ENCODE measurements at places on chromosomes 2 and 18.

- no peak for DNase-seq
Measured at GRCh38 chr2:232492963-232493700, 5.5 kb upstream of the ECEL1 start.

GRCh38 chr2:213787869-213788268 lies 503.6 kb downstream of the SPAG16 start:
- DNase-seq: no peak

GRCh38 chr2:203621981-203622515 lies 84.4 kb upstream of the CD28 start:
- DNase-seq: no peak

DNA sequence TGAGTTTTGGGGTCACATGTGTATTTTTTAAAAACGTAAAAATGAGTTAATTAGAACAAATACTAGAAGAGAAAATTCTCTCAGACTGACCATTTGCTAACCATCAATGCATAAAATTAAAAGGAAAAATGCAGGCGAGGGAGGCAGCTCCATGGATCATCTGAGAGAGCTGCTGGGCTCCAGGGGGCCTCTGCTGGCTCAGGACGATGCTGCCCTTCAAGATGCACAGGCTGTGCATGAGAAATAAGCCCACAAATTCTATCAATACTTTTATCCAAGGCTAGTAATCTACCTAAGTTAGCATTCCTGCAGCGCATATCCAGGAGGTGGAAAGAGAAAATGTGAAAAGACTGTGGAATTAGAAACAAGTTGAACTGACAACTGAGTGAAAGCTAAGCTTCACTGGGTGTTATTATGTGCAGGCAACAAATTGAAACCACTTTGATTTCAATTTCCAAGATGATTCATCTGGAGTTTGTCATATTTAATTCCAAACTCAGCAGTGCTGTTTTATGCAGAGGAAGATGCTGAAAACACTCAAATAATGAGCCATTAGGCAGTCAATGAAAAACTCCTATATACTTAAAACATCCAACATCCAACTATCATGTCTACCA lies 261.1 kb downstream of the NBAS start:
- no peak for DNase-seq

DNA sequence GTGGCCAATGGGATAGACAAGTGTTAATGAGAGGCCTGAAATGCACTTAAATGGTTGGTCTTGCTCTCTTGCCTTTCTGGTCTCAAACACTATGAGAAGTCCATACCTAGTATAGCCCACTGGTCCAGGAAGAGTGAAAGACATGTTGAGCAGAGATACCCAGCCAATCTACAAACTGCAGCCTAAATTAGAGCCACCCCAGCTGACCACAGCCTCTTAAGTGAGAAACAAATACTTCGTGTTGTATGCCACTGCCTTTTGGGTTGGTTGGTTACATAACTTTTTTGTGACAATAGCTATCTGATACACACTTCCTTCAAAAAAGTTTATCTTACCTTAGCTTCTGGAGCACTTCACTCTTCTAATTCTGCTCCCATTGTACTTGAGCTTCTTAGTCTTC lies 8.8 kb upstream of the EXOC6B start:
- DNase-seq: no peak

GRCh38 chr18:32358075-32358474 lies 112.6 kb downstream of the GAREM1 start:
- no peak for DNase-seq

GRCh38 chr2:18133310-18133709 lies 254.8 kb downstream of the KCNS3 start:
- no peak for DNase-seq

DNA sequence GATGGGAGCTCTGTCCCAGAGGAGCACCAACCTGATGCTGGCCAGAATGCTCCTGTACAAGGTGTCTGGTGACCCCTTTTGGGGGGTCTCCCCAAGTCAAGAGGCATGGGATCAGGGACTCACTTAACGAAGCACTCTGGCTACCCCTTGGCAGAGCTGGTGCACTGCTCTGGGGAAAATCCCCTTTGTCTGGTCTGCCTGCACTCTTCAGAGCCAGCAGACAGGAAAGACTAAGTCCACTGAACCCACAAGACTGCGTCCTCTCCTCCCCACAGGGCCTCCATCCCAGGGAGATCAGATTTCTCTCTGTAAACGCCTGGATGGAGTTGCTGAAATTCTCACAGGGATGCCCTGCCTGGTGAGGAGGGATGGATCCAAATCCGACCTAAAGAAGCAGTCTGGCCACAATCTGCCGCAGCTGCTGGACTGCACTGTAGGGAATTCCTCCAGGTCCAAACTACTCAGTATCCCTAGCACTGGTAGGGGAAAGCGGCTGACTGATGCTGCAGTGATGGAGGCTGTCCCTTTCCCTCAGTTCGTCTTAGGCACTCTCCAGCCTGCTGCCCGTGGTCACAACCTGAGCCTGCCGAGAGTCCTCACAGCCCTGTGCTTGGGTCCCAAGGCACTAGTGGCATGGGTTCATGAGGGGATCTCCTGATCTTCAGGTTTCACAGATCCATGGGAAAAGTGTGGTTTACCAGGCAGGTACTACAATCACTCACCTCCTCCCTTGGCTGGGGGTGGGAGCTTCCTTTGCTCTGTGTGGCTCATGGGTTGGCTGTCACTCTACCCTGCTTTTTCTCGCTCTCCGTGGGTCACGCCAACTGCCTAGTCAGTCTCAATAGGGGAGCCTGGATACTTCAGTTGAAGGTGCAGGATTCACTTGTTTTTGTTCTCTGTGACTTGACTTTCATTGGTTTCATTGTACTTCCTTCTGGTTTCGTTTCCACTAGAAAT lies 98.6 kb downstream of the SLC4A10 start:
- no peak for DNase-seq

DNA sequence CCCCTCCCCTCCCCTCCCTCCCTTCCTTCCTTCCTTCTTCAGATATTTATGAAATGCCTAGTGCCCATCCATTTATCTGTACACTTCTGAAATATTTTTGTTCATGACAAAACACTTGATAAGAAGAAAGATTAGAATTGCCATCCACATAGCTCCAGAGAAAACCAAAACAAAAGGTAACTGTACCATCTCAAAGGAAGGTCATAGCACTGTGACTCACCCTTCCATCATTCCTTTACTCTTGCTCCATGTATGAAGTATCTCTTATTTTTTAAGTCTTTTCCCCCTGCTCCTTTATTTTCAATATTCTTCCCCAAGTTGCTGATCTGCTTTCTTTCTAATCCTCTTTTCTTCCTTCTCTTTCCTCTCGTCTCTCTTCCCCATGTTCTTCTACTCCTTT lies 9.9 kb downstream of the CNTNAP5 start:
- DNase-seq: no peak

DNA sequence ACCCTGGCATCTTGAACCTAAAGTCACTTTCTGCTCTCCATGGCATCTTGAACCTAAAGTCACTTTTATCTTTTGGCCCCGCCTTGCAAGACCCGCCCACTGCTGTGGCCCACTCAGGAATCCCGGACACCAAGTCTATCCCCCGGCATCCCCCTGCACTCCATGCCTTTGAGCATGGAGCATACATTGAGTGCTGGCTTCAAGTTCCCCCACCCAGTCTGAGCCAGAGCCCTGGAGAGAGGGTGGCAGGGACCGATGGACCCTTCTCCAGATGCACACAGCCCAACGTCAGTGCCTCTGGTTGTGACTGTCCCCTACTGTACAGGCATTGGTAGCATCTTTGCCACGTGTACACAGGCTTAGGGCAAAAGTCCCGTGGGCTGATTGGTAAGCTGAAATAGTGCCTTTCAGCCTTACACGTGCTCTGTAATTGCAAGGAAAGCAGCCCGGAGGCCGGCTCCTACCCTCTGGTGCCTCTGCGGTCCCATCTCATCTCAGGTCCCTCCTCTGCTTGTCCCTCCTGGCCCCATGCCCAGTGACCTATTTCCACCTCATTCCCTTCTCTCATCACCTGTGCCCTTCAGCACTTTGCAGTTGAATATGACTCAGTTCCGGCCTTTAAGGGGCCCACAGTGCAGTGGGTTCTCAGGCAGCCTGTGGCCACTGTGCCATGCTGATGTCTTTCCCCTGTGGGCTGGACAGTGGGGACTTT lies 154.0 kb downstream of the INHBB start:
- DNase-seq: no peak

GRCh38 chr18:51260118-51260517 lies 62.6 kb upstream of the MEX3C start:
- DNase-seq: no peak

DNA sequence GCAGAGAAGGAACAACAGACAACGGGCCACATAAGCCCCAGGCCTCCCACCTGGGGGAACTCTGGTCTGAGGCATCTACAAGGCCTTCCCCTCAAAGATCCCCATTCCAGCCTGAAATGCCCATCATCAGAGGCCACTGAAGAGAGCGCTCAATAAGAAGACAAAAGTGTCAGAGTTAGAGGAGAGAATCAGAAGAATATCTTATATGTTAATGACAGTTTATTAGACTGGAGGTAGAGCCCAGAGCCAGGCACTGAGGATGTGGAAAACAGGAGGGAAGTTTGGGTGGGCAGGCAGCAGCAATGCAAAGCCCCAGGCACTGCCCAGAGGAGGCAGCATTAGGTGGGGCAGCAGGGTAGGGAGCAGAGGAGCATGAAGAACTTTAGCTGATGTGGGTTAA lies 2.9 kb upstream of the CTIF start:
- DNase-seq: no peak

- DNase-seq: no peak
Measured at GRCh38 chr2:11279398-11279797, 65.0 kb downstream of the ROCK2 start.

- no peak for DNase-seq
Measured at GRCh38 chr2:726169-726568, 49.0 kb upstream of the TMEM18 start.

DNA sequence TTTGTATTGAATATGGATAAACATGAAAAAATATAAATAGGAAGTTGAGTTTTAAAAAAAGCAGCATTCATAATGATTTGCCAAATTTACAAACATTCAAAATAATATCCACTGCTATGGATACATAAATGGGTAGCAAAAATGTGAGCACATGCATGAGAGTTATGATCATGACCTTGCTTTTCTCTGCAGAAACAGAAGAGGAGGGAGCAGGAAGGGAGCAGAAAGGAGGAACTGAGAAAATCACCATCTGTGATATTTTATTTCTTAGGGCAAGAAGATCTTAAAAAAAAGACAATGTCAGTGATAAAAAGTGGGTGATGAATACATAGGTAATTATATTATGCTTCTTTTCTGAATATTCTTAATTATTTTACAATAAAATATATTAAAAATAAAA lies 17.7 kb upstream of the CCDC93 start:
- DNase-seq: no peak

DNA sequence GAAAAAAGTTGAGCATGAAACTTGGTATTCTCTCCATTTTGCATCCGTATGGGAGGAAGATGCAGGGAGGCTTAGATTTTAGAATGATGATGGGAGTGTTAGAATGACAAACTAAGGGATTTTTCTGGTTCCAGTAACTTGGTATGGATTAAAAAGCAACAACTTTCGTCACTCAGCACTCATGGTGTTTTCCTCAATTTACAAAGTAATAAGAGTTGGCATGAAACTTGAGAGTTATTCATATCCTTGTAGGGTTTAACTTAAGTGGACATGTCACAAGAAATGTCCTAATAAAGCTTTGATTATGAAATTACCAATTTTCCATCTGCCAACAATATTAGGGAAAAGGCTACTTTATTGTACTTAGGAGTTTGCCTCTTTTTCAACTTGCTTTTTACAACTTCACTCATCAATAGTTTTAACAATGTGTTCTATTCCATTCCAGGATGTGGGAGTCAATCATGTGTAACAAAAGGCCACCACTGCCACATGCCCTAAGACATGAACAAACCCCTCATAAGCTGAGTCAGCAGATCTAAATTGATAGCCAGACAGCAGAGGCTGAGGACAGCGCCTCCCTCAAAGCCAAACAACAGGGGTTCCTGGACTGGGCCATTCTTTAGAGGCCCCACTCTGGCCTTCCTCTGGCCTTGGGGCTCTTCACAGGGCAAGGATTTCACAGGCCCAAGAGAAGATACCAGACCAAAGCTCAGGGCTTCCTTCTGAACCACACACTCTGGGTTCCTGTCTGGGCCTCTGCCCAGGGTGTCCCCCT lies 265.8 kb downstream of the TNS1 start:
- no peak for DNase-seq

- DNase-seq: no peak
Measured at GRCh38 chr2:40558761-40559160, 106.9 kb upstream of the SLC8A1 start.

GRCh38 chr2:180848393-180848792 lies 132.0 kb upstream of the UBE2E3 start:
- no peak for DNase-seq

DNA sequence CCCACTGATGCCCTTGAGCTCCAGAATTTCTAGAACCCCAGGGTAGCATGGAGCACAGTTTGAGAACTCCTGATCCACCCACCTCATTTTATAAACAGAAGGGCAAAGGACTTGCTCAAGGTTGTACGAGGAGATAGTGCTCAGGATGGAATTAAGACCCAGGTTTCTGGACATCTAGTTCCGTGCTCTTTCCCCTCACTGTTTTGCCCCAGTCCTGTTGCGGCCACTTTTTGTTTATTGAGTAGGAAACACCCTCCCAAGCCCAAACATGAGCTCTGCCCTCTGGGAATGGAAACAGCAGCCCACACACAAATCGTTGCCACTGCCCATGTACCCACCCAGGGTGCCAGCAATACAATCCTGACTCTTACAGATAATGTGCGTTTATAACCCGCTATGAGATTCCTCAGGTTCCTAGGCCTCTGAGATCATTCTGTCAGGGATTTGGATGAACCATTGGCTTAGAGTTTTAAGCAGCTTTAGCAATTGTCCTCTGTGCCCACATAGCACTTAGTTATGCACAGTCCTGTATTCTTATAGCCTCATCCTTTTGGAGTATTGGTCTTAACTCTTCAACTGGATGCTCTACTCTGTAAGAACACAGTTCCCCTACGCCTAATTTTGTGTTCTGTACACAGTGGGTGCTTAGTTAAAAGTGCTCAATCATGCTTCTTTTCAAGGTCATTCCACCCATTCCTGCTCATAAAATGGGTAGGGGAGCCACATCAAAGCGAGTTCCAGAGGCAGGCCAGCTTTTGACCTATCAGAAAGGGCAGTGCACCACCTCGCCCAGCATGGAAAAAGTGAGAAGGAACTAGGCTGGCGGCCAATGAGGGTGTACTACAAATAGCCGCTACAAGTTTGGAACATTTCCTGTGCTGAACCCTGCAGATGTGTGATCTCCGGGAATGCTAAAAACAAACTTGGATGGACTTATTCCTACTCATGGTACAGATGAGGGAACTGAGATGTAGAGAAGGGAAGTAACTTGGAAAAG lies 60.3 kb upstream of the IGFBP2 start:
- DNase-seq: no peak

GRCh38 chr18:3793545-3793944 lies 343.6 kb downstream of the TGIF1 start:
- DNase-seq: no peak

DNA sequence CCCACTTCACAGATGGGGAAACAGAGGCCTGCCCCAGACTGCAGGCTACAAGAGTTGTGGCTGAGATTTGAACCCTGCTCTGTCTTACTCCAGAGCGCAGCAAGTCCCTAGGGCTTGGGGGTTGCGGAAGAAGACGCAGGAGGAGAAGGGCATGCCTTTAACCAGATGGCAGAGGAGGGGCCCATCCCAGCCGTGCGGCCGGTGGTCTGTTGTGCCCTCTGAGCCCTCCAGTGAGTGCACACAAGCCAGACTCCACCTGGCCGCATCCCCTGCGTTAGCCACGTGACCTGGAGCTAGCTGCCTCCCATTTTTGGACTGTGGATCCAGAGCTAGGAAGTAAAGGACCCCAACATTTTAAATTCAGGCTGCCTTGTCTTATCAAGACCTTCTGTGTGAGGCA lies 2.8 kb downstream of the KCNIP3 start:
- DNase-seq: no peak

GRCh38 chr2:32011485-32011960 lies 715 bp upstream of the MEMO1 start:
- no peak for DNase-seq

Measured in kidney glomerular epithelial cell (primary cell).